ENCODE measurements at places on chromosomes 3 and 15.

DNA sequence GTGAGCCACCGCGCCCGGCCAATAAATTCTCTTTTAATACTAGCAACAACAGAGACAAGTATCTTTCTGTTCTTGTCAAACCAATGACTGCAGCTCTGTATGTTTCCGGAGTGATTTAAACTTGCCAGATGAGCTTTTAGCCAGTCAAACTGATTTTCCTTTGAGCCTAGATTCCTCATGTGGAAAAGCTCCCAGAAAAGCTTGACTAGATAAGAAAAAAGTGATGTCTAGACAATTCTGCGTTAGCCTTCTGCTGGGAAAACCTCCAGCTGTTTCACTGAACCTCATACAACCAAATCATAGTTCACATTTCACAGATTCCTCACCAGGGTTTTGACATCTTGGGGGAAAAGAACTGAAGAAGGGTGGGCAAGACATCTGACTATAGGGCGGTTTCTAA is 78.6 kb downstream of the MAGI1 start:
- DNase-seq = no peak

- DNase-seq = no peak
These were observed 434.4 kb downstream of the RAP2B start for GRCh38 chr3:153596401-153596800.

GRCh38 chr3:154766765-154767503 is 313.2 kb upstream of the MME start:
- DNase-seq = no peak

DNA sequence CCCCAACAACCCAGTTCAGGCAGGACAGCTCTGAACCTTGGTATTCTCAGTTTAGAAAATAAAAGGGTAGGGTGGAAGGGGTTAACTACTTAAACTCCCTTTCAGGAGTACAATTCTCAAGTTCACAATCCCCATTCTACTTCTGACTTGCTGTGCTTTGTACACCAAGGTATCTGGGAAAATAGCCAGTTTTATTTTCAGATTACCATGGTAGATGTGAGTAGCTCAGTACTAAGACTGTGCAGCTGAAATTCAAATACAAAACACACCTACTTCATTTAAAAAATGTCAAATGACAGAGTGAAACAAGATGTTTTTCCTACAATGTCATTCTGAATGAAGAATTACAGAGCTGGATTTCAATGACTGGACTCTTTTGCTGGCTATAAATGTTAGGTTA is 27.4 kb downstream of the SLC7A14 start:
- no peak for DNase-seq

DNA sequence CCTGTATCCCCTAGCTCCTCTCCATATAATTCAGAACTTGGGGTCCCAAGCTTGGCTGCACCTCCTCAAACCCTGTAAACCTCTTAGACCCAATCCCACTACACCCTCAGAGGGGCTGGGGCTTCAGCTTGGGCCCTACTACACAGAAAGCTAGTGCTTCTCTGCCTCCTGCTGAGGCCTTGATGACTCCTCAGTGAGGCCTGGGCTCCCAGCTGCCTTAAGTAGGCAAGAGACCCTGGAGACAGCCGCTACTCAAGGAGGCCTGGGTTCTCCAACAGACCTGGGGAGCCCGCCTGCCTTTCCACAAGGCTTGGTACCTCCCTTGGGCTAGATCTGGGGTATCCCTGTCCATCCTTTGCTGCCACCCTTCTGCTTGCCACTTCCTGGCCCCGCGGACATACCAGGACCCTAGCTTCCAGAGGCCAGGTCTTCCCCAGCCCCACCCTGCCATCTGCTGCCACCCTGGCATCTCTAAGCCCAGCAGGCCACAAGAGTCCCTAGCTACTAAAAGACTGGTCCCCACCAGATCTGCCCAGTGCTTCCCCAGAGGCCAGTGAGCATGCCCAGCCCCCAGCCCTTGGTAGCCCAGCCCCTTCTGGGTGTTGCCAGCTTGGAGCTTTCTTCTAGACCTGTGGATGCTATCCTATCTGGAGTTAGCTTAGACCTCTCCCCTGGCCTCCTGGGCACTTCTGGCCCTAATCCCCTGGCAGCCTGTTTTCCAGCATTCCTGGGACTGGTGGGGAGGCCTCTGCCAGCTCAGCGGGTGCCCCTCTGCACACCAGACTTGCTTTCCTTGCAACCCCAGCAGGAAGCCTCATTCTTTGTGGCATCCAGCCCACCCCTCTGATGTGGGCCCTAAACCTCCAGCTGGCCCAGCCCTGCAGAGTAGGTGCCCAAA is 13.7 kb downstream of the C15orf39 start:
- no peak for DNase-seq

GRCh38 chr15:29822684-29823459 is 604 bp upstream of the TJP1 start:
- DNase-seq = no peak

GRCh38 chr3:15051531-15051930 is 13.6 kb downstream of the MRPS25 start:
- DNase-seq = no peak

DNA sequence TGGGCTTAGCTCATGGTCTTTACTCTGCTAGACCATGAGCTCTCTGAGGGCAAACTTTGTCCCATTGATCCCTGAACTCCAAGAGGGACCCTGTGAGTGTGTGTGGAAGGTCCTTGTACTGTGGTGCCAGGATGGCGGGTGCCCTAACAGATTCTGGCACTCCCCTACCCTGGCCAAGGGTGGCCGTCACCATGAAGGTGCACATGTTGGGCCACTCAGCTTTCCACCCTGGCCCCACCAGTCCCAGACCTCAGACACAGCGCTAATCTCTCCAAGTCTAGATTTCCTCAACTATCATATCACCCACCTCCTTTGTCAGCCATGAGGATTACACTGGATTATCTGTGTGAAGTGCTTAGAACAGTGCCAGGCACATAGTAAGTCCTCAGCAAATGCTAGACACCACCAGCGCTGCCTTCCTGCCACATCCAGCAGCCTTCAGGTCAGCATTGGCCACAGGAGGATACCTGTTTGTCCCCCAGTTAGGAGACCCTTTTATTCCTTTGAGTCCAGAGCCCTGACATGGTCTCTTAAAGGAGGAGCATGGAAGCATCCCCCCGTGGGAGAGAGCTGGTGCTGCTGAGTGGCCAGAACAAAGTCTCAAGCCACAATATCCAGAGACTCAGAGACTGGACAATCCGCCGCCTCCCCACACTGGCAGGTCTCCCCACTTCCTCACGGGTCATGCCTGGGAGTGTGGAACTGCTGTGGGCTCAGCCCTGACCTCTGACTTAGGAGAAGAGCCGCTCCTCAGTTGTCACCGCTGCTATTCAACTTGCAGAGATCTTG is 44.5 kb upstream of the SLCO2A1 start:
- no peak for DNase-seq

DNA sequence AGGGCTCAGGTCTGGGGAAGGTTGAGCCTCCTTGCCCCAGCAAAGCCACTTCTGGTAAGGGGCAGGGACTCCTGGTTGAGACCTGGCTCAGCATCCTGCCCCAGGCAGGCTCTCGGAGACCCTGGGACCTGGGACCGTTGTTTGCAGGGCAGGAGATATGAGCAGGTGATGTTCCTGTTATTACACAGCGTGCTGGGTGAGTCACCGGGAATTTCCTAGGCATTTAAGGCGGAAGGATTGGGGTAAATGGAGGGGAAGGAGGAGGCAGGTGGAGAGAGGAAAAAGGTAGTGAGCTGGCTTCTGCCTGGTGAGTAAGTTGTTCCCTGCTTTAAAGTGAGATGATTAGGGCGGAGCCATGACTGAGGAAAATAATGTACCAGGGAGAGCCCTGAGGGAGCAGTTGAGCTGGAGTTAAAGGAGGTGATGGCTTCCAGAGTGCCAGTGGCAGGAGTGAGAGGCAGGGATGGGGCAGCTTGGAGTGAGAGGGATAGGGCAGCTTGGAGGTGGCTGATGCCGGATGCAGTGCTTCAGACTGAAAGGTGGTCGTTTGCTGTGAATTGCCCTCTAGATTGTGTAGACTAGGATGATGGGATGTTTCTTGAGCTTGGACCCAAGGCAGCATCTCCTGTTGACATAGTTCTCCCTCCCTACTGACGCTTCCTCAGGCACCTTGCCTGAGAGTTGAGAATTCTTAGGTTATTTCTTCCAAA is 79.4 kb downstream of the AAGAB start:
- no peak for DNase-seq

Measured in stimulated activated CD8-positive, alpha-beta memory T cell treated with anti-CD3 and anti-CD28 coated beads, Interleukin-15, amount 100 ng/mL, for 1 hour (primary cell).